ENCODE measurements at places on chromosomes 12 and 14.

- no peak for DNase-seq
These were observed 40.8 kb downstream of the PAX9 start for GRCh38 chr14:36702474-36702873.

DNA sequence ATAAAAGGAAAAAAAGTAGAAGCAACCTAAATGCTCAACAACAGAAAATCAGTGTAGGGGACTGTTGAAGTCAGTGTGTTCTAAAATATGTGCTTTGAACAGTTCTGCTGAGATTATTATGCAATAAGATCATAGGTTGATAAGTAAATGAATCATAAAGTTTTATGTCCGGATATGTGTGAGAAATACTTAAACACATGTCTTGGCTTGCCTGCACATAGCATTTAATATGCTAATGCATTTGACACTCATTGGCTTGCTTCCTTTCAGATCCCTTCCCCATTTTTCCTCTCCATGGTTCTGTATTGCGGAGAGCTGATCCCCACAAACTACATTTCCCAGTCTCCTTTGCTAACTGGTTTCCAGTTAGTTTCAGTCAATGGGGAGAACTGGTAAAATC lies 573.8 kb upstream of the TBX3 start:
- no peak for DNase-seq

- no peak for DNase-seq
These were observed 127.9 kb upstream of the TMPO start for GRCh38 chr12:98387444-98387843.

DNA sequence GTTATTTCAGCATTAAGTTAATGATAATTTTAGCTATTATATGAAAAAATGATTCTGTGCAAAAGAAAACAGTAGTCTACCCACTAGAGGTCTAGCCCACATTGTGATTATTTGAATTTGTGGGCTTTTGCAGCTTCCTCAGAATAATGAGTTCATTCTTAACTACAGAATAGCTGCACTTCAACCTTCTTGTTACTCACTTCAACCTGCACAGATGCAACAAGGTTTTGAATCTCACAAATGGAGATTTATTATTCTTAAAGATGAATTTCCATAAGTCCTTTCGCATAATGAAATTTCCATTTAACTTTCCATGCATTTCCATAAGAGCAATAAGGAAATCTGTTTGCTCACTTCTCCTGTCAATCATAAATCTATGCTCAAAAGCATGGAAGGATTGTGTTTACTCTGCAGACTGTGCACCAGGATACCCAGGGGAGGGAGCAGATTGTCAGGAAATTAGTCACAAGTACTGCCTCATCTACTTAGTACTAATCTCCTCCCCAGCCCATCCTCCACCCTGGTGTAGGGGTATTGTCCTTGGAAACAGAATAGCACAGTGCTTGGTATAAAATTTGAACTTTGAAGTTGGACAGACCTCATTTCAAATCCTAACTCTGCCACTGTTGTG lies 24.1 kb downstream of the PTGER2 start:
- DNase-seq, result no peak

GRCh38 chr12:32714772-32715171 lies 35.7 kb downstream of the DNM1L start:
- DNase-seq, result no peak

GRCh38 chr12:19971361-19972280 lies 396.7 kb upstream of the PDE3A start:
- DNase-seq, result no peak

DNA sequence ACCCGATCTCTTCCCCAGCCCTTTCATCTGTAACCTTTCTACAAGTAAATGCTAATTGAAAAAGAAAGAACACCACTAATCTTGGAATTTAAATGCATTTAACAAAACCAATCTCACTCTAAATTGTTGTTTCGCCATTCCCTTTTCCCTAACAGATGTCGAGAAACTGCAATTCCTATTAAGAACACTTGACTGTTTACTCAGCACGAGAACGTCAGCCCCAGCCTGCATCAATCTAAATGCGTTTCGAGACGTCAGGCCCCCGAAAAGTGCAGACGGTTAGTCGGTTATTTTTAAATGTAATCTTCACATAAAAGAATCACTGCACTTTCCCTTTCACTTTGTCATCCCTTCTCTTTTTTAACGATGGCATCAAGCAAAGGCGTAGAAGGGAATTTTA lies 837.6 kb downstream of the VRK1 start:
- no peak for DNase-seq

DNA sequence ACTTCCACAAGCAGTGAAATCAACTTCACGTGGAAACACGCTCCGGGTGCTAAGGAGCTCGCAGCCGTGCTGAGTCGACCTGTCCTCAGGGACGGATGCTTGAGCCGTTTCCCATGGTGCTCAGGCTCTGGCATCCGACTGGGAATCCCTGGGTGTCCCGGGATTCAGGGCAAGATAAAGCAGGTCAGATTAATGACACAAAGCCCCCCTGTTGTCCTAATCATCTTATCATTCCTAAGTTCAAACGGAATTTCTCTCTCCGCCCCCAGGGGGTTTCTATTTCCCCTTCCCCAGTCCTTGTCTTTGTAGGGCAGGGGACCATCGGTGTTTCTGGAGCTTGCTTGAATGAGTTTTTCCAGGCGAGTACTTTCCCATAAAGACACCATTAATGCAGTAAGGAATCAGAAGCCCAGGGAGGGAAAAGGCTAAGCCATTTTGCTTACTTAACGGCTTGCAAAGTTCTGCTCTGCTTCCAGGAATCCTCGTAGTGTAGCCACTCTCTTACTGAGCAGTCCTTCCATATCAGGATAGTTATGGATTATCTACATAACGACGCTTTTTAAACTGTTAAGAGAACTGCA lies 116.5 kb downstream of the TMEM132C start:
- no peak for DNase-seq

DNA sequence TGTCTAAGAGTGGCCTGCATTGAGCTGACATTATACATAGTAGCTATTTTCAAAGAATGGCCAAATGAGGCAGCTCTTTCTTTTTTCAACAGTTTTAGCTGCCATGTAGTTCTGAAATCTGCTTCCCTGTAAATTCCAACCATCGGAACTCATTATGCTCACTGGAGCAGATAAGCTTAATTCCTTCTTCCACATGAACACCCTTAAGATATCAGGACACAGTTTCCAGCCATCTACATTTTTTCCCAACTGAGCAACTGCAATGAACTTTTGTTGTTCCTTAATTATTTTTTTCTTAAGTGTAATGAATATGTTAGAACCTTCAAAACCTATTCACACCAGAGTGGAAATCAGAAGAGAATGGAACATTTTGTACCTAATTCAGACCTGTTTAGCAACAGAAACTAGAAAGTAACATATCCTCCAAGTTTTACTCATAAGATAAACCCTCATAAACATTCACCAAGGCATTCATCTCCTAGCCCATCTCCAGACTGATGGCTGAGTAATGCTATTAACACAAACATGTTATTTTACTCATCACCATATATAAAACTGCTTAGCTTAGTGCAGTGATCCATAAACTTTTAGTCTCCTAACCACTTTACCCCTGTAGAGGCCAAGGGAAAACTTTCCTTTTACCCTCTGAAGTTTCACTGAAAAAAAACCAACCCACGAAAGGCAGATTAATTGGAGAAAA lies 296.1 kb upstream of the SYT1 start:
- no peak for DNase-seq

- no peak for DNase-seq
These were observed 797 bp downstream of the ESPL1 start for GRCh38 chr12:53268630-53269562.

DNA sequence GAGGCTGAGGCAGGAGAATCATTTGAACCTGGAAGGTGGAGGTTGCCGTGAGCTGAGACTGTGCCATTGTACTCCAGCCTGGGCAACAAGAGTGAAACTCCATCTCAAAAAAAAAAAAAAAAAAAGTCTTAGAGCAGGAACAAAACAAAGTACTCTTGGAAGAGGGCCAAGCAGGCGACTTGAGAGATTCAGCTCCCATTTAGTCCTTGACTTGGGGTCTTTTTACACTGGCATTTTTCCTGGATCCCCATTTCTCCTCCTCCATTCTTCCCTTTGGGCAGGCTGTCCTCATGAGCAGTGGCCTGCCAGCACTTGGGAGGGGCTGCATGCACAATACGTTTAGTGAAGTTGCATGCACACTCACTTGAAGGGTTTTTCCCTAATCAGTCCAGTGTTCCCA lies 72.9 kb downstream of the C14orf132 start:
- no peak for DNase-seq

DNA sequence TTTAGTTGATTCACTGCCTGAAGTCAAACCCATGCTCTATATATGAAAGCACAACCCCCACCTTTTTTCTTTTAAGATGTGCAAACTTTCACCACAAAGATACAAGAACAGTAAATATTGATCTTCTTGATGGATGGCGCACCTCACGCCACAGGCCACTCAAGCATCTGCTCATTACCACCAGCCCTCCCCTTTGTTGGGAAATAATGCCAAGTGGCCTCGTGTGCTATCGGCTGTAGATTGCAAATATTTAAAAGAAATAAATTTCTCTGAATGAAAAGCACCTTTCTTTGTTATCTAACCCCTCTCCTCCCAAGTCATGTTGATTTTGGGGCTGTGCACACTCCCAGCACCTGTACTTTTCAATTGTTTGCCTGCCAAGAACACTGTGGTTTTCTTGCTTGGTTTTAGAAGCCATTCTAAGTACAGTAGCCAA lies 122.7 kb downstream of the C12orf42 start:
- no peak for DNase-seq

- DNase-seq, result no peak
These were observed 366.1 kb downstream of the PCNX1 start for GRCh38 chr14:71273366-71273765.

DNA sequence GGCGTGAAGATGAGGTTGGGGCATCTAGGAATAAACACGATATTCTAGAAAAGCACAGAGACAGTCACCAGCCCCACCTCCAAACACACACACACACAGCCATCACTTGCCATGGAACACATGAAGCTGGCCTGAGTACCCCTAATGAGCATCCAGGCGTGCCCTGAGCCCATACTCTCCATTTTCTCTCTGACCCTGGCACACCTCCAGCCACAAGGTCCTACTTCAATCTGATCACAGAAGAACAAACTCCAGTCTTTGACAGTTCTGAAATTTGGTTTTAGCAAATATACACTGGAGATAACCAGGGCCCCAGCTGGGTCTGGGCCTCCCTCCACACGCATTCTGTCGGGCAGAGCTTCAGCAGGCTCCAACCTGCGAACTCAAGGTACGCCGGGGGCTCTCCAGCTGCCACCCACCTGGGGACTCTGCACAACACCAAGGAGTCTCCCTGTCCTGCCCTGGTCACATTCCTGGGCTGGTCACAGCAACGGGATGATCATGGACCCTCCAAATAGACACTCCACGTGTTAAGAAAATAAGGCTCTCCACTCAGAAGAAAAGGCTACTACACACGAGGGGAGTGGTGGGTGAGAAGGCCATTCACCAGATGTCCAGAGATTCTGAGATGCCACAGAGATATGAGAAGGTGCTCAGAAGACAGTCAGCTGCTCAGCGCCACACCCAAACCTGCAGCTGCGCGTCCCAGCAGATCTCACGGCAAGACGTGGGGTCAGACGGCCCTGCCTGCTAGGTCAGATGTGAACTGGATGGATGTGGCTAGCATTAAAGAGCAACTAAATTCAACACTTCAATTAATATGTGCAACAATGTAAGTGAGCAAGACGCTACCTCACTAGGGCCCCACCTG lies 57.0 kb upstream of the PNMA1 start:
- DNase-seq, result no peak

DNA sequence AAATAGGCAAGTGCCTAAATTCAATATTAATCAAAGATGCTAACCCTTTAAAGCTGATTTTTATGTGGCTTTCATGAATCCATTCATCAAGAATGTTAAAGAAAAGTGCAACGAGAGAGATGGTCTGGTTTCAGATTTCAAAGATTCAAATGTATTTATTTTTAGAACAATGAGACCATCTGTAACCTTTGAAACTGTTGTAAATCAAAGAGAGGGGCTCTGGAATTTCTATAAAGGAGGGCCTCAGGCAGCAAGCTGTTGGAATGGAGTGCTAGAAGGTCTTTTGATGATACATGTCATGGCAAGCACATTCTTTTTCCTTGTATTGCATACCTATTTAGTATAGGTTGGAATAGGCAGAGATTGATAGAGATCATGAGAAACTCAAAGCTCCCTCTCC lies 433.0 kb downstream of the LRIG3 start:
- no peak for DNase-seq

GRCh38 chr12:42217656-42218055 lies 20.4 kb downstream of the YAF2 start:
- DNase-seq, result no peak

DNA sequence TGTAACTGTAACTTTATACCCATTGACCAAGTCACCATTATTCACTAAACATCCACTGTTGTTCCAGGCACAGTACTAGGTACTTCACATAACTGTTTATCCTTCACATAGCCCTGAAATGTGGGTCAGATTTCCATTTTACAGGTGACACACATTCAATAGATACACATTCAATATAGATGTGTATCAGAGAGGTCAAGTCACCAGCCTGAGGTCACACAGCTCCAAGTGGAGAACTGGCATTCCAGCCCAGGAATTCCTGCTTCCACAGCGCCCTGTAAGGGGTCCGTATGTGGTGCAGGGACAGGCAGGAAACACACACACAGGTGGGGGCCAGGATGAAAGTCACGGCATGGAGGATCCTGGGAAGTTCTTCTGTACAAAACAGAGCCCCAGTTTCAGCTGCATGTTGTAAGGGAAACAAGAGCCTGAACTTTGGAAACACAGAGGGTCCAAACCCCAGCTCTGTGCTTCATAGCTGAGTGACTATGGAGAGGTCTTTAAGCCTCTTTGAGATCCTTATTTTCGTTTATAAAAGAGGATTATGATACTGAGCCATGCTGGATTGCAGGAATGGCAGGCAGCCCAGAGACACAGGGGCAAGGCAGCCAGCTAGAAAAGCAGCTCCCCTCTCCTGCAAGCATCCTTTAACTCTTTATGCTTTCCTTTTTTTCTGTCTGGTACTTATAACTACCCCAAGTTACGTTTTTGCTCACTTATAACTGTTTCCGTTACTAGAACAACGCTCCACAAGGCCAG lies 50.3 kb upstream of the DICER1 start:
- DNase-seq, result no peak

DNA sequence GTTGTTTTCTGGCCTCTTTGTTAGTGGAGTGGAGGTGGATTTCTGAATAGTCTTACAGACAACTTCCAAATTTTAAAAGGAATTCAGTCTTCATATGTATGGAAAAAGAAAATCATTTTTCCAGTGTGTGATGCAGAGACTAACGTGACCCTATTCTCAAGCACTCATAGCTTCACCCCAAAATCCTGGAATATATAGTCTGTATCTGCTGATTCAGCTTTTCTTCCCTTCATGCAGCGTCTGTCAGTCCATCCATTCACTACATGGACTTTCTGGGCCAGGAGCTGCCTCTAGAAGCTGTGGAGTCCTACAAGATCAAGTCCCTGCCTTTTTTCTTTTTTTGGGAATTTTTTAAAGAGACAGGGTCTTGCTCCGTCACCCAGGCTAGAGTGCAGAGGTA lies 23.8 kb downstream of the KLC1 start:
- DNase-seq, result no peak

DNA sequence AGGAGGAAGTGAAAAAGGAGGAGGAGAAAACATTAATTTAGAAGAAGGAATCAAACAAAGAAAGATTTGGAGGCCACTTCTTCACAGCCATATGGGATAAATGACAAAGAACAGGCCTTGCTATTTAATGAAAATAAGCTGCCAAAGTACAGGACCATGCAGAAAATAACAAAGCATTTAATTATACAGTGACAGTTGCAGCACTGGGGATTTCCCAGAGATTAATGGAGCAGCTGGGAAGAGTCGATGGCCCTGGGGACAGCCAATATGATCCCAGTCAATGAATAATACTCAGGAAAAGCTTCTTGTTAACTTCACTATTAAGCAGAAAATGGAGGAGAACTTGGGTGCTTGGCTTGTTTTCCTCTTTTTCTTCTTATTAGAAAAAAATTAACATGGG lies 34.6 kb downstream of the RERG start:
- no peak for DNase-seq

GRCh38 chr14:67722293-67722692 lies 20.6 kb downstream of the RDH12 start:
- no peak for DNase-seq

All from omental fat pad (tissue), 4 donors.